ENCODE measurements at places on chromosomes 4 and X. TPM values are rescaled to one million over a fixed set of nuclear protein-coding genes. Genes with fewer than 3 reads are reported as not detected.

- no peak overlapping the region for H3K27ac ChIP-seq
- no peaks in the 10 kb centered on the region for H3K27me3 ChIP-seq
- DNase-seq: no peak
- no peaks in the 10 kb centered on the region for H3K4me1 ChIP-seq
- no peaks in the 10 kb centered on the region for H3K36me3 ChIP-seq
Observed at GRCh38 chrX:26871967-26872366, 591.2 kb downstream of the PPP4R3C start.

DNA sequence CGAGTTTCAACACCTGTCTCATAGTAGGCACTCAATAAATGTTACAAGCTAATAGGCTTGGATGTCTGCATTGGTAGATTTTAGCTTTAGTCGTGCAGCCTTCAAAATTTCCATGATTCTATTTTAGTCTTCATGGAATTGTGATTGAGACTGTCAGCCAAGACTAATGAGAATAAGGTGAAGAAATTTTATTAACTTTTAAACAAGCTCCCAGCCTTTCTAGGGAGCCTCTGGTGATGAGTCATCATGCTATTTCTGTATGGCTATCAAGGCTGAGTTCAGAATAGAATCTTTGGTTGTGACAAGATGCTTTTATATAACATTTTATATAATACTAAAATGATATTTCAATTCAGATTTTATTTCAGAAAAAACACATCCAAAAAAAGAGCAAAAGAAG lies 685.8 kb downstream of the GABRG1 start:
- H3K36me3 ChIP-seq: no peaks in the 10 kb centered on the region
- no peak overlapping the region for H3K4me3 ChIP-seq
- no peaks in the 10 kb centered on the region for H3K27me3 ChIP-seq
- H3K27ac ChIP-seq: no peak overlapping the region
- H3K4me1 ChIP-seq: peaks cover 14% of the 10 kb centered on the region
- DNase-seq: no peak

DNA sequence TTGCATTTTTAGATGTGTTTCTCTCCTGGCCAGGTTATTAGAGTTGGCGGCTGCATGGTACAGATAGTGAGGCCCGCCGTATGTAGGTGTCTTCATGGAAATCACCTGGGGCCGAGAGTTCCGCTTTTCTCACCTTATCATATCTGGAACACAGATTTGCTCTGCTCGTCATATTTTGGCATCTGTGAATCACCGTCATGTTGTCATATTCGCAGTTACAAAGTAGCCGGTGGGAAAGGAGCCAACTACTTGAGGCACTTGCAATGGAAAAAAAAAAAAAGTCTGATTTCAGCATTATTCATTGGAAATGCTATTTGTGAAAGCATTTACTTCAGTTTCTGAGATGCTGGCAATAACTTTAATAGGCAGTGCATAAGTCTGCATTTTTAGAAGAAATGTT lies 1715.2 kb upstream of the TENM3 start:
- no peaks in the 10 kb centered on the region for H3K27me3 ChIP-seq
- H3K4me3 ChIP-seq: no peak overlapping the region
- DNase-seq: no peak
- H3K4me1 ChIP-seq: no peaks in the 10 kb centered on the region
- no peaks in the 10 kb centered on the region for H3K36me3 ChIP-seq
- H3K27ac ChIP-seq: no peak overlapping the region

GRCh38 chr4:83454686-83455085 lies 937 bp downstream of the HELQ start:
- H3K4me3 ChIP-seq: peak overlapping the region; percentile 89
- H3K36me3 ChIP-seq: peaks cover 48% of the 10 kb centered on the region
- peak overlapping the region; percentile 96 for H3K27ac ChIP-seq
- H3K27me3 ChIP-seq: no peaks in the 10 kb centered on the region
- no peak for DNase-seq

GRCh38 chr4:110518889-110519490 lies 43.0 kb downstream of the ENPEP start:
- no peaks in the 10 kb centered on the region for H3K36me3 ChIP-seq
- H3K27ac ChIP-seq: no peak overlapping the region
- peaks cover 10% of the 10 kb centered on the region for H3K4me1 ChIP-seq
- no peak for DNase-seq

DNA sequence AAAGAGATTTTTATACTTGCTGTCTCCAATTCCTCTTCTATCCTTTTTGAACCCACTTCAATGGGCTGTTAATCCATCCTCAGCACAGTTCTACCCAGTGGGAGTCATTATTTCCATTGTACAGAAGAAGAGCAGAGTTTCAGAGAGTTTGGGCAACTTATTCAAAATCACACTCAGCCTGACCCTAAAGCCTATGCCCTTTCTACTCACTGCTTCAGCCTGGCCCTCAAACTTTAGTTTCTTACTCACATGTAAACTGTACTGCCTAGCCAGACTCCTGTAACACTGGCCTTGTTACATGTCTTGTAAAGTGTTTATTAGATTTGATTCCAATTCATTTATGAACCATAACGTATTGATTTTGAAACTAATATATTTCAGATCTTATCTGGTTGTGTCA lies 25.1 kb upstream of the USO1 start:
- no peaks in the 10 kb centered on the region for H3K27me3 ChIP-seq
- no peak overlapping the region for H3K27ac ChIP-seq
- peaks cover 14% of the 10 kb centered on the region for H3K4me1 ChIP-seq

GRCh38 chr4:138696771-138697170 lies 318.8 kb upstream of the NOCT start:
- no peaks in the 10 kb centered on the region for H3K4me1 ChIP-seq
- no peak overlapping the region for H3K27ac ChIP-seq
- H3K4me3 ChIP-seq: no peak overlapping the region
- H3K36me3 ChIP-seq: no peaks in the 10 kb centered on the region
- no peak for DNase-seq

- no peaks in the 10 kb centered on the region for H3K27me3 ChIP-seq
- H3K4me3 ChIP-seq: no peak overlapping the region
- no peaks in the 10 kb centered on the region for H3K4me1 ChIP-seq
- no peak overlapping the region for H3K27ac ChIP-seq
- no peaks in the 10 kb centered on the region for H3K36me3 ChIP-seq
Observed at GRCh38 chr4:83208371-83209365, 75.9 kb downstream of the COQ2 start.

DNA sequence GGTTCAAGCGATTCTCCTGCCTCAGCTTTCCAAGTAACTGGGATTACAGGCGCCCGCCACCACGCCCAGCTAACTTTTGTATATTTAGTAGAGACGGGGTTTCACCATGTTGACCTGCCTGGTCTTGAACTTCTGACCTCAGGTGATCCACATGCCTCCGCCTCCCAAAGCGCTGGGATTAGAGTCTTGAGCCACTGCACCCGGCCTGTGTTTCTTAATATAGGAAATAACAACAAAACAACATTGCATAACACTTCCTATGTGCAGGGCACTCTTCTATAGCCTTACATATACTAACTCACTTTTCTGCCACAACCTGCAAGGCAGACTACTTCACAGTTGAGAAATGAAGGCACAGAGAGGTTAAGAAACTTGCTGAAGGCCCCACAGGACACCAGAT lies 12.8 kb upstream of the TMEM131L start:
- peaks cover 10% of the 10 kb centered on the region for H3K4me1 ChIP-seq
- no peak for DNase-seq
- H3K36me3 ChIP-seq: no peaks in the 10 kb centered on the region

DNA sequence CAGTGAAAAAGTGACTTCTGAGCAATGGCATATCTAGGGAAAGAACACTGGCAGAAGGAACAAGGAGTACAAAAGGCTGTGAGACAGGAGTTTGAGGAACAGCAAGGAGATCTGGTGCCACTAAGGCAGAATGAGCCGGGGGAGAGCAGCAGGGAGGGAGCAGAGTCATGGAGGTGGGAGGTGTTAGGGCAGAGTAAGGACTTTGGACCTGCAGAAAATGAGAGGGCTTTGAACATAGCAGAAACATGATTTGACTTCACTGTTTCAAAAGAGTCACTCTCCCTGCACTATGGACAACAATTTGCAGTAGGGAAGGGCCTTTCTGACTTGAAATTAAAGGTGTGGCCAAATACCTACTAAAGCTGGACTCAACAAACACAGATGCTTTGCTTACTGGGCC lies 356.2 kb downstream of the ADGRL3 start:
- H3K27ac ChIP-seq: peak overlapping the region; percentile 51
- no peak overlapping the region for H3K4me3 ChIP-seq
- no peaks in the 10 kb centered on the region for H3K36me3 ChIP-seq
- no peak for DNase-seq
- no peaks in the 10 kb centered on the region for H3K27me3 ChIP-seq
- peaks cover 15% of the 10 kb centered on the region for H3K4me1 ChIP-seq

DNA sequence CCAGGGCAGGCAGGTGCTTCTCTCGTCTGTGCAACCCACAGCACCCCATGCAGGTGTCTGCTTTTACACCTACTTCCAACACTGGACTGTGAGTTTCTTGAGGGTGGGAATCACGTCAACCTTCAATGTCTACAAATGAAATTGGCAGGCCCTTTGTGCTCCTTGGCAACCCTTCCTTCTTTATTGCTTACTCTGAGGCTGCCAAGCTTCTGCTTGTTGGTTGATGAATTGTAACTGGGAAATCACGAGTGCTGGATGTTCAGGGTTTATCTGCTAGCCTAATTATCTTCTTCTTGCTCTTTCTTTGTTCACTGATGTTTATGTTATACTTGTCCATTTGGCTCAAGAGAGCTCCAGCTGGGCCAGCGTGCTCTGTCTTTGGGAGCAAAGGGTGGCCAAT lies 2.5 kb upstream of the DGAT2L6 start:
- no peaks in the 10 kb centered on the region for H3K36me3 ChIP-seq
- no peaks in the 10 kb centered on the region for H3K4me1 ChIP-seq
- H3K27me3 ChIP-seq: no peaks in the 10 kb centered on the region
- no peak overlapping the region for H3K4me3 ChIP-seq
- no peak overlapping the region for H3K27ac ChIP-seq

DNA sequence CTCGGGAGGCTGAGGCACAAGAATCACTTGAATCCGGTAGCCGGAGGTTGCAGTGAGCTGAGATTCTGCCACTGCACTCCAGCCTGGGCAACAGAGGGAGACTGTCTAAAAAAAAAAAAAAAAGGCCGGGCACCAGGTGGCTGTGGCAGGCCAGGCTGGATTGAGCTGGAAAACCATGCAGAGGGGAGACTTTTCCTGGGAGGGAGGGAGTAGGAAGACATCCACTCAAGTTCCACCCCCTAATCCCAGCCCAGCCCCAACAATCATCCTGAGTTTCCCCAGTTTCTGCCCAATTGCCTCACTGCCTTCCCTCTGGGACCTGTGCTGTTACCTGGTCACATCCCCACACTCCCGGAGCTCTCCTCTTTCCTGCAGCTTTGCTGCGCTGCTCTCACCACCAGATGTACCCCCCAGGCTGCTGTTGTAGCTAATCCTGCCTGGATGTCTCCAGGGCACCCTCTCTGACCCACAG lies 9.0 kb upstream of the TSPYL2 start:
- no peaks in the 10 kb centered on the region for H3K36me3 ChIP-seq
- no peaks in the 10 kb centered on the region for H3K27me3 ChIP-seq
- no peak overlapping the region for H3K4me3 ChIP-seq
- DNase-seq: no peak
- H3K4me1 ChIP-seq: no peaks in the 10 kb centered on the region
- H3K27ac ChIP-seq: peak overlapping the region; percentile 52

GRCh38 chr4:7327341-7327885 lies 107.3 kb downstream of the PSAPL1 start:
- no peak for DNase-seq
- peaks cover 13% of the 10 kb centered on the region for H3K4me1 ChIP-seq
- H3K27me3 ChIP-seq: peaks cover 18% of the 10 kb centered on the region
- H3K4me3 ChIP-seq: no peak overlapping the region
- no peaks in the 10 kb centered on the region for H3K36me3 ChIP-seq

GRCh38 chr4:52037689-52038102 lies 403 bp downstream of the SGCB start:
- peak overlapping the region; percentile 90 for H3K4me3 ChIP-seq
- DNase-seq: peak; percentile 33
- H3K27ac ChIP-seq: peak overlapping the region; percentile 93
- H3K27me3 ChIP-seq: peaks cover 4% of the 10 kb centered on the region
- no peaks in the 10 kb centered on the region for H3K36me3 ChIP-seq
- peaks cover 47% of the 10 kb centered on the region for H3K4me1 ChIP-seq

- peak overlapping the region; percentile 7 for H3K4me3 ChIP-seq
- no peaks in the 10 kb centered on the region for H3K36me3 ChIP-seq
- peaks cover 52% of the 10 kb centered on the region for H3K4me1 ChIP-seq
- H3K27me3 ChIP-seq: no peaks in the 10 kb centered on the region
- no peak for DNase-seq
Observed at GRCh38 chr4:113444386-113444785, 317.2 kb downstream of the CAMK2D start.

DNA sequence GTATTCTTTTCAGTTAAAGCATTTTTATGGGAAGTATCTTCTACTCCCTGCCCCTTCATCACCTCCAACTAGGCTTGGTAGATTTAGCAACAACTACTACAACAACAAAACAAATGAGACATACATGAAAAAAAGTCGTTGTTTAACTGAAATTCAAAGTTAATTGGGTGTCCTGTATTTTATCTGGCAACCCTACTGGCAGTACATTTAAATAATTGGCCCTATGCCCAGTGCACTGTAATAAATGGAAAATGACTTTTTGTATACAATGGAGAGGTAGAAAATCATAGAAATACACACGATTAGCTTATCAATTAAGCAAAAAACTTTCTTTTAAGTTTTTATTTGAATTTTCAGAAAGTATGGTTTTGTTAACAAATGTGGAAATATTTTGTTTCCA lies 21.4 kb upstream of the CLGN start:
- no peaks in the 10 kb centered on the region for H3K4me1 ChIP-seq
- DNase-seq: no peak
- no peak overlapping the region for H3K27ac ChIP-seq
- H3K4me3 ChIP-seq: no peak overlapping the region

DNA sequence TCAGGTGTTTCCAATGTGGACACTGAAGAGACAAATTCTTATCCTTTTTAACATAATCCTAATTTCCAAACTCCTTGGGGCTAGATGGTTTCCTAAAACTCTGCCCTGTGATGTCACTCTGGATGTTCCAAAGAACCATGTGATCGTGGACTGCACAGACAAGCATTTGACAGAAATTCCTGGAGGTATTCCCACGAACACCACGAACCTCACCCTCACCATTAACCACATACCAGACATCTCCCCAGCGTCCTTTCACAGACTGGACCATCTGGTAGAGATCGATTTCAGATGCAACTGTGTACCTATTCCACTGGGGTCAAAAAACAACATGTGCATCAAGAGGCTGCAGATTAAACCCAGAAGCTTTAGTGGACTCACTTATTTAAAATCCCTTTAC lies 18.6 kb downstream of the TLR7 start:
- H3K27me3 ChIP-seq: no peaks in the 10 kb centered on the region
- H3K27ac ChIP-seq: no peak overlapping the region
- H3K4me3 ChIP-seq: no peak overlapping the region
- no peaks in the 10 kb centered on the region for H3K4me1 ChIP-seq

GRCh38 chr4:74618166-74618565 lies 173.2 kb downstream of the AREG start:
- no peaks in the 10 kb centered on the region for H3K27me3 ChIP-seq
- peaks cover 29% of the 10 kb centered on the region for H3K4me1 ChIP-seq
- H3K36me3 ChIP-seq: no peaks in the 10 kb centered on the region
- no peak overlapping the region for H3K27ac ChIP-seq
- DNase-seq: no peak

- H3K4me3 ChIP-seq: peak overlapping the region; percentile 74
- no peaks in the 10 kb centered on the region for H3K27me3 ChIP-seq
- no peaks in the 10 kb centered on the region for H3K36me3 ChIP-seq
- peaks cover 14% of the 10 kb centered on the region for H3K4me1 ChIP-seq
- H3K27ac ChIP-seq: peak overlapping the region; percentile 82
- peak; percentile 13 for DNase-seq
Observed at GRCh38 chrX:129540722-129541184, 694 bp downstream of the OCRL start.

MAGIX gene
- total RNA-seq: 2.4 TPM

NUP62CL gene
- 1.1 TPM for total RNA-seq

SCOC gene
- 84.5 TPM for total RNA-seq

ADH1C gene
- 2.6 TPM for total RNA-seq

FAM47C gene
- not detected for total RNA-seq

GYG2 gene
- 0.66 TPM for total RNA-seq

PSAPL1 gene
- not detected for total RNA-seq

NBDY gene
- total RNA-seq: 26.5 TPM

PPP1R2C gene
- total RNA-seq: not detected

NDUFC1 gene
- 222 TPM for total RNA-seq

FAT4 gene
- 6.7 TPM for total RNA-seq

All from left ventricle myocardium inferior (tissue), 1 donor.